ENCODE measurements at places on chromosomes 16 and 17.

- no peak for DNase-seq
Observed at GRCh38 chr17:44972953-44973352, 4.8 kb upstream of the C1QL1 start.

DNA sequence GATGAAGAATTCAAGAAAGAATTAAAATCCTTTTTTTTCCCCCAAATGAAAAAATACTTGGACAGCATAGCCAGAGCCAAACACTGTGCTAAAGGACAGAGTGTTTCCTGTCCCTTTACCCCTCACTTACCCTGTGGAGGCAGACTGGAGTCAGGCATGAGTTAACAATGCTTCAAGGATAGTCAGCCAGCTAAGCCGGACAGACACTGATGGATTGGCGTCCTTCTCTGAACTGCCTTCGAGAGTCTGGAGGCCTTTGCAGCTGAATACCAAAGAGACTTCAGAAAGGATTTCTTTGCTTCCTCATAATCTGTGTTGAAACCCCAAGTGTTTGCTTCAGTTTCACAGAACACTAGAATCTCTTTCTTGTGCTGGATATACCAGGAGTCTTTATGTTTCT lies 4.6 kb downstream of the METTL9 start:
- DNase-seq, result no peak

DNA sequence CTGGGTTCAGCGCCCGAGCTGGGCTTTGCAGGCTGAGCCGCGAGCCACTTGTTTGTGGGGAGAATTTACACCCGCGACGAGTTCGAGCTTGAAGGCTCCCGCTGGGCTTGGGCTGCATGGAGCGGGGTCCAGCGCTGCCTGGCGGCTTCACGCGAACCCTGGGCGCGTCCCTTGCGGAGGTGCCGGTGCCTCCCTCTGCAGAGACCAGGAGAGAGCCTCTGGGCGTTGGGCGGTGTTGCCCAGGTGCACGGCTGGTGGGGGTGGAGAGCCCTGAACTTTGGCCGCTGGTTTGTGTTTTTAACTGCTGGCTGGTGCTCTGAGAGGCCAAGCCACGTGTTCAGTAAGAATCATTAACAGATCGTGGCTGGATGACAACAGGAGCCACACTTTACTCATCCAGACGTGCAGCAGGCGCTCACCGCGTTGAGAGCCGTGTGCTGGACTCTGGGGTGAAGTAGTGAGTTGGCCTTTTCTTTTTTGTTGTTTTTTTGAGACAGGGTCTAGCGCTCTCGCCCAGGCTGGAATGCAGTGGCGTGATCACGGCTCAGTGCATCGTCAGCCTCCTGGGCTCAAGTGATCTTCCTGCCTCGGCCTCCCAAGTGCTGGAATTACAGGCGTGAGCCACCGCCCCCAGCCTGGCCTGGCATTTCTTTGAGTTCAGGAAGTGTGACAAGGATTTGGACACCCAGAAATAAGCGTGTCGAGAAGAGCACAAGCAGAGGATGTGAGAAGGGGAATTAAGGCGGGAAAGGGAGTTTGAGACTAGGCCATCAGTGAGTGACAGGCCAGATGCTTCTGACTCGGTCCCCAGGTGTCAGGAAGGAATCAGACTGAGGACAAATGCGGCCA lies 827 bp downstream of the CDK10 start:
- no peak for DNase-seq

GRCh38 chr17:74833501-74834377 lies 25.9 kb downstream of the GRIN2C start:
- DNase-seq, result no peak

- no peak for DNase-seq
Observed at GRCh38 chr16:3234543-3234856, 458 bp downstream of the ZNF200 start.

DNA sequence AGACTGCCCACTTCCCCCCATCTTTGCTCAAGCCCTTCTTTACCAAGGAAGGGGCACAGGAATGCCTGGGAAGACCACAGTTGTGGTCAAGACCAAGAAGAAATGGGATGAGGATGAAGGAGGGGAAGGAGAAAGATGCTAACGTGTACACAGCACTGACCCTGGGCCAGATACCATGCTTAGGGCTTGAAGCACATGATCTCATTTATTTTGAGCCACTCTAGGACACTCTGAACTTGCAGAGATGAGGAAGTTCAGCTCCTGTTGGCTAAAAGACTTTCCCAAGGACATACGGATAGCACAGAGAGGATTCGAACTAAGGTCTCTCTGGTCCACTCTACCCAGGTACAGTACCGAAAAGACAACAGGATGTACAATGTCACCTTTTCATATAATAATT lies 42.6 kb downstream of the PIK3R5 start:
- DNase-seq, result no peak

- DNase-seq, result no peak
Observed at GRCh38 chr16:89623511-89624261, 10.2 kb downstream of the DPEP1 start.

DNA sequence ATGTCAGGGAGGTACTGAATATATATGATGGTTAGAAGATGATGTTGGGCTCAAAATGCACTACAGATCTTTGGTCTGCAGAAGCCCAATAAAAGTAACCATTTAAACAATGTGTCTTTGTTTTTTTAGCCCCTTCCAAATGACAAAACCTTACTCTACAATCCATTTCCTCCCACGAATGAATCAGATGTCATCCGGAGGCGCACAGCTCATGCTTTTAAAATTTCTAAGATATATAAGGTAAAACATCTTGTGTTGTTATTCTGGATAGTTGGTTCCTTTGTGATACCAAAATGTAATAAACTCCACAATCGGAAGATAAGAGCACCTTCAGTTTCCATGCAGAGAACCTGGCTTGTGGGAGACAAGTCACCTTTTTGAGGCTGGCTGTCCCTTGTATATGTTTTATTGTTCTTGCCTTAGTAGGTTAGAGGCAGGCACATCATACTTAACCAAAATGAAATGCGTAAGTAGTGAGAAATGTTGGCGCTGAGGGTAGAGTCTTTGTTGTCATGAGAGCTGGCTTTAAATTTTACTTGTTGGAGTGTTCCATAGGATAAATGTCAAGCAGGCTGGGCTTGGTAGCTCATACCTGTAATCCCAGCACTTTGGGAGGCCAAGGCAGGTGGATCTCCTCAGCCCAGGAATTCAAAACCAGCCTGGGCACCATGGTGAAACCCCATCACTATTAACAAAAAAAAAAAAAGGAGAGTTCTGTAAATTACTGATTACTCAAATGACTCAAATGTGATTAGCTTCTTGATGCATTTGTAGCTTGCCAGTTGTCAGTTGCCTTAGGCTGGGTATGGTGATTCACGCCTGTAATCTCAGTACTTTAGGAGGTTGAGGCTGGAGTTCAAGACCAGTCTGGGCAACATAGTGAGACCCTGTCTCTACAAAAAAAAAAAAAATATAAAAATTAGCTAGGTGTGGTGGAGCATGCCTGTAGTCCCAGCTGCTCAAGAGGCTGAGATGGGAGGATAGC lies 19.7 kb upstream of the SNTB2 start:
- DNase-seq, result no peak

- no peak for DNase-seq
Observed at GRCh38 chr17:2181206-2181896, 122.2 kb downstream of the SMG6 start.

GRCh38 chr17:78716814-78717393 lies 65.2 kb downstream of the CYTH1 start:
- DNase-seq, result no peak

DNA sequence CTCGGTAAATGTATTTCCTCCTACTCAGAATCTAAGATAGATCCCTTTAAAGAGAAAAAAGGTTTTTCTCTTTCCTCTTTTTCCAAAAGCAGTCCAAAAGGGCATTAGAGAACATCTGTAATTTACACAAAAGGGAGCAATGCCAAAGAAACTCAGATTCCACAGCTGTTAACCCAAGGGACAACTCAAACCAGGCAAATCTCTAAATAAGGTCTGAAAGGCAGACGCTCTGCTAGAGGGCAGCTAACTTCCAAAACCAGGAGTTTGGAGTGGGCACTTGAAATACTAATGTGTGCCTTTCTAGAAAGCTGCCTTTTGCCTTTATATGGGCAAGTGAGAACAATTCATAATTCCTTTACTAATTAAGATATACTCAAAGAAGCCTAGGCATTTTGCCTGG lies 435.7 kb downstream of the ZFHX3 start:
- DNase-seq, result no peak

DNA sequence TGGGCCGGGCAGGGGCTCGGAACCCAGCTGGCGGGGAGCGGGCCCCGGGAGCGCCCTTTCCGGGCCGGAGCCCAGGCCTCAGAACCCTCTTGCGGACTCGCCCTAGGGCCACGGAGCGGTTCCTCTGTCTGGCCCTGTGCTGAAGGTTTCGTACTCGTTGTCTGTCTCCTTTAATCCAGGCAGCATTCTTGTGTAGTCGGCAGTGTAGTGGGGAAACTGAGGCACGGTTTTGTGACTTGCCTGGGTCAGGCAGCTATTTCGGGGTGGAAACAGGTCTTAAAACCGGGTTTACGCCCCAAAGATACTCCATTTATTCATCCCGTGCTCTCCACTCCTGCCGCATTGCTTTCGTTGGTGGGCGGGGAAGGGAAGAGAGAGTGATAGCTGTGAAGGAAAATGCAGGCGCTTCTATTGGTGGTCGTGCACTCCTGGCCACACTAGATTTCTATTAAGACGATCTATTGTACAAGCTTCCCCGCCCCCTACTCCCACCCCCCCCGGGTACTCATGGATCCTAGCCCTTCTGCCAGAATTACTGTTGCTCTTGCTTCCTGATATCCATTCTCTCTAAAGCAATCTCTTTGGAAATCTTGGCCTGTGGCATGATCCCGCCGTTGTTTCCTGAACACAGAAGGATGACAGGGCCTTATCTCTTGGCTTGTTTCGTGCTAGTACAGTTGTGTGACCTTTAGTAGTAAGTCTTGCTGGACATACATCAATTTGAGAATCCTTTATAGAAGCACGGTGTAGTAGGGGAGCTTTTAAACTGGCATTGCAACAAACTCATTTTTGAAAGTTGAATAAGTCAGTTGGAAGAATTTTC lies 751 bp downstream of the DCAF7 start:
- no peak for DNase-seq

GRCh38 chr17:31095236-31096105 lies 694 bp downstream of the NF1 start:
- no peak for DNase-seq

GRCh38 chr17:19012171-19013080 lies 7.9 kb upstream of the FAM83G start:
- DNase-seq, result no peak

DNA sequence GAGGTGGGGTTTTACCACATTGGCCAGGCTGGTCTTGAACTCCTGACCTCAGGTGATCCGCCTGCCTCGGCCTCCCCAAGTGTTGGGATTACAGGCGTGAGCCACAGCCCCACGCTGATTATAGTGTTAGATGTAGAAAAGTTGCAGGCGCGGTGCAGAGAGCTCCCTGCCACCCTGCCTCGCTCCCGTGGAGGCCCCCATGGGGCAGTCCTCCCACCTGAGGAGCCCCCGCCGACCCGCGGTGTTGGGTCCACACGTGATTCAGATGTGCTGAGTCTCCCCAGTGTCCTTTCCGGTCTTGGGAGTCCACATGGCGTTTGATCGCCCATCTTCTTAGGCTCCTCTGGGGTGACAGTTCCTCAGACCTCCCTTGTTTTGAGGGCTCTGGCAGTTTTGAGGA lies 5.2 kb upstream of the RPL13 start:
- no peak for DNase-seq

GRCh38 chr17:28170771-28171170 lies 128.3 kb downstream of the NLK start:
- DNase-seq, result no peak

DNA sequence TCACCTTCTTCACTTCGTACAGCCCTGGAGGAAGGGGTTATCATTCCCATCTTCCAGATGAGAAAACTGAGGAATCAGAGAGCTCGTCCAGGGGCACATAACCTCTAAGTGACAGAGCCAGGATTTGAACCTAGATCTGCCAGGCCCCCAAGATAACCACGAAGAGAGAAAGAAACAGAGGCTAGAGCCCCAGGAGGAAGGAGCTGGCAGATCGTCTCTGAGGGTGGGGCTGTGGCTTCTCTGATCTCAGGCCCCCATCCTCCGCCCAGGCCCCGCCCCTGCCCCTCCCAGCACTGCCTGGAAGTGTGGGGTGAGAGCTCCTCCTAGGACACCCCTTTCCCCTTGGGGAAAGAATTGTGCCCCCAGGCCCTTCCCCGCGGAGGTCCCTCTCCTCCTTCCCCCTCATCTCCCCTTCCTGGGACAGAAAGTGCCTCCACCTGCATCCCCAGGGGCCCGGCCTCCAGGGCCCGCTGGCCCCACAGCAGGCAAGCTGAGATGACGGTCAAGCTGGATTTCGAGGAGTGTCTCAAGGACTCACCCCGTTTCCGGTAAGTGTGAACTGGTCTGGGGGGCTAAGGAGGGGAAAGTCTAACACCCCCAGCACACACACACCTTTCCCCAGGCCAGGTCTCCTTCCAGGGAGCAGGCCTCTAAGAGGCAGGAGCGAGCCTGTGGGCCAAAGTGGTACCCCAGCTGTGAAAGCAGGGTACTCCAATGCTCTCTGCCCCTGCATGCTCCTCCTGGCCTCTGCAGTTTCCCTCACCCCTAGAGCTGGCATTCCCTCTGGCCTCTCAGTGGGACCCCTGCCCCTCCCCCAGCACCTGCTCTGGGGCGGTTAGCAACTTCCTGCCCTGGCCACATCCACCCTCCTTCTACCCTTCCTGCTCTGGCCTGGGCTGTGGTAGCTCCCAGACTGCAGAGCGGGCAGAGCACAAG lies at the start of gene ACAP1:
TSS of gene ACAP1 (plus strand) at position 290 of the 936 bp plus-strand sequence. CDS start at position 496, 206 bp downstream.
- peak; percentile 73 for DNase-seq

DNA sequence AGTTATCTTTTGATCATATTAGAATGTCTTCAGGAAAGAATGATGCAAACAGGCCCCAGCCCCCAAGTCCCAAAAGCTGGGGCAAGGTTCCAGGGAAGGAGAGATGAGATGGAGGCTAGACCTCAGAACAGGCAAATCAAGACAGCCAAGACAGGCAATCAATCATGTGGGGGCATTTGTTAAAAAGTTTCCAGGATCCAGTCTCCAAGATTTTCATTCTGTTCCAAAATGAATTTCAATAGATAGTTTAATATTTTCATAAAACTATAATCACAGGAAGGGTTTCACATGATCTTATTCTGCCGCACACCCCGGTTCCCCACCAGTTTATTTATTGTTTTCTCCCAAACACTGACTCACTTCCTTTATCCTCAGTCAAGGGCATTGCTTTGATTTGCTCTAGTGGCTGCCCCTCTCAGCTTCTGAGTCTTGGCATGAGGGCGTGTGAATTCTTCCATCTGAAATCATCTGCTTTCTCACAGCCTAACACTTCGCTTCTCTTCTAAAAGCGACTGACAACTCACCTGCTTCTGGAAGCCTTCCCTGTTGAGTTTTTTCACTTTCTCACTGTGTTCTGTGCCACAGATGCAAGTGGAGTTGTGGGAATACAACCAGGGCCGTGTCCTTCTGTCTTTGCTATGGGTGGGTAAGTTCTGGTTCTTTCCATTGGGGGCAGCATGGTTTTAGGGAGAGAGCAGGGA lies 12.2 kb upstream of the TERF2 start:
- DNase-seq, result no peak

DNA sequence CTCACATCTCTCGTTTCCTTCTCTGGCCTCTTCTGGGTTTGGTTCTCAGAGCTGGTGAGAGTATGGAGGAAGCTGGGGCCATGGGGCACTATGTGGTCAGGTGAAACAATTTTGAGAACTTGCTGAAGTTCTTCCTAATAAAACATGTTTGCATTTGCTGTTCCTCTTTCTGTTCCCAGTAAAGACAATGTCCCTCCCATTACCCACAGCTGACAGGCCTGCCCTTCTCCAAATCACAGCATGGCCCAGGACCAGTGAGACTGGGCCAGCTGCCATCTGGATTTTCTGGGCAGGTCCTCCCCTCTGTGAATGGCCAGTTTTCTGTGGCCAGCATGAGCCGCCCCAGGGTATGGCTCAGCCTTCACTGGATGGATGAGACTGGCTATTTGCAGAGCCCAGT lies at the start of gene CD300H:
TSS of gene CD300H (minus strand) at position 113 of the 400 bp plus-strand sequence.
- DNase-seq, result no peak

Data from activated CD4-positive, alpha-beta T cell treated with anti-CD3 and anti-CD28 coated beads for 1 hour (primary cell).